Stimulated activated CD4-positive, alpha-beta T cell treated with anti-CD3 and anti-CD28 coated beads, Interleukin-4, amount 100 ng/mL, for 48 hours (primary cell): ENCODE measurements at places on chromosomes 7 and 10.

GRCh38 chr10:122462533-122463465 lies 1.4 kb downstream of the HTRA1 start:
- DNase-seq = no peak

GRCh38 chr7:74263399-74264120 lies 9.4 kb upstream of the RFC2 start:
- DNase-seq = no peak

GRCh38 chr10:2798336-2799022 lies 268.9 kb upstream of the PFKP start:
- DNase-seq = no peak

GRCh38 chr10:93352638-93353383 lies 129.3 kb downstream of the MYOF start:
- no peak for DNase-seq

- no peak for DNase-seq
Measured at GRCh38 chr10:124032087-124032935, 61.1 kb downstream of the CHST15 start.

DNA sequence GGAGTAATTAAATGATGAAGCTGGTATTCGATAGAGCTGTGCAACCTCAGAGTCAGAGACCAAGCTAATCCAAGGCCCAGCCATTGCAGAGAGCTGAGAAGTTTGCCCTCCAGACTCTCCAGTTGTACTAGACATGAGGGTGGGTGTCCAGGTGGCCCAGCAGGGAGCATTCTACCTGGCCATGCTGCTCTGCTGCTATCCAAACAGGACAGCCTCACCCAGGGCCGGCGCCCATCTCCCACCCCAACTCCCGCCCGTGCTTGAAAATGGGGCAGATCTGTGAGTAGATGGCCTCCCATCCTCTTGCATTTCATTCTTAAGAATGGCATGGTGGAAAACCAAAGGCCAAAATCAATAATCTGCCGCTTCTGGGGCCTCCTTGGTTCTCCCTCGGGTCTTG lies 124.2 kb downstream of the TCERG1L start:
- no peak for DNase-seq

- DNase-seq = no peak
Measured at GRCh38 chr7:25408012-25408687, 179.9 kb upstream of the NPVF start.

GRCh38 chr7:7889791-7890568 lies 78.6 kb upstream of the GLCCI1 start:
- DNase-seq = no peak

DNA sequence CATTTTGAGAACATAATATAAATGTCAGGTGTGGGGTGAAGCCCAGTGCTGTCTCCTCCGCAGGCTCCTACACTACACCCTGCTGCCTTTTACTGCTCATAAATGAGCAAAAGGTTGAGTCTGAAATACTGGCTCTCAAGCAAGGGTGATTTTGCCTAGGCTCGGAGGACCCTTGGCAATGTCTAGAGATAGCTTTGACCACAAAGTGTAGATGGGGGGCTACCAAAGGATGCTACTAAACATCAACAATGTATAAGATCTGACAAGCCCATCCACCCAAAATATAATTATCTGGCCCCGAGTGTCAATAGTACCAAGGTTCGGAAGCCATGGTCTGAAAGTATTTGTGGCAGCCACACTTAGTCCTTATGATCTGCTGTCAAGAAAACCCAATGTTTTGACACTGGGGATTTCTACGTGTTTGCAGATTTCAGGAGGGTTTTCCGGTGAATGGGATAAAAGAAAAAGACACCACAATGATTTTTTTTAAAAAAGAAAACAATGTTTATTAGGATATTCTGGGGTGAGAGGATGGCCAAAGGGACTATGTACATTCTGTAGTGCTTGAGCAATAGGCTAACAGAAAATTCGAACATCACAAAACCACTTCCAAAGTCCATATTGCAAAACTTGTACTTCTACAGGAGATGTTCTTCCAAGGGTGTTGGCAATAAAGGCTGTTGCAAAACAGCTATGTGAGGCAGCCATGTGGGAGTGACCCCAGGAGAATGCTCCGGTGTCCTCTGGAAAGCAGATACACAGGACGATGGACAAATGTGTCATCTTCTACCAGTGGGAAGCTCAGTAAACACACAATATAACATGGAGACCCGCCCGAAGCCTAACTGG lies 216.3 kb downstream of the GFRA1 start:
- DNase-seq = no peak

- DNase-seq = no peak
Measured at GRCh38 chr7:137606061-137606674, 240.6 kb downstream of the DGKI start.

GRCh38 chr7:128997181-128997580 lies 57.7 kb downstream of the TNPO3 start:
- DNase-seq = no peak

DNA sequence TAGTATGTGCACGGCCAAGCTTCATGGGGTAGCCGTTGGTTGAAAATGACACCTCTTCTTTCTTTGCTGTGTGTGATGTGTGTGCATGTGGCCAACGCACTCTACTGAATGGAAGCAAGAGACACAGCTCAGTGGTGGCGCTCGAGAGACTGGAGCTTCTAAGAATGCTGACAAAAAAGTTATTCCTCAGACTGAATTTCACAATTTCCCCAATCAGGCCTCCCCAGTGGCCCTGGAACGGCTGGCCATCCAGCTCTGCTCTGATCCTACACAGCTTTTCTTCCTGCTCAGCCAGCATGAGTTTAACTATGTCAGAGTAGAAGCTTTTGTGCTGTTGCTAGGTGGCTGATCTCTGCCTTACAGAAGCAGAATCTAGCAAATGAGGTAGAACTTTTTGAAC lies 186.7 kb upstream of the PLXDC2 start:
- DNase-seq = no peak

GRCh38 chr7:73623798-73624668 lies at the start of gene MLXIPL:
Gene MLXIPL (minus strand): TSS chr7:73624522. CDS start chr7:73624492, 30 bp downstream.
- DNase-seq = peak; percentile 65

GRCh38 chr10:30028738-30029030 lies 30.7 kb downstream of the JCAD start:
- DNase-seq = no peak

DNA sequence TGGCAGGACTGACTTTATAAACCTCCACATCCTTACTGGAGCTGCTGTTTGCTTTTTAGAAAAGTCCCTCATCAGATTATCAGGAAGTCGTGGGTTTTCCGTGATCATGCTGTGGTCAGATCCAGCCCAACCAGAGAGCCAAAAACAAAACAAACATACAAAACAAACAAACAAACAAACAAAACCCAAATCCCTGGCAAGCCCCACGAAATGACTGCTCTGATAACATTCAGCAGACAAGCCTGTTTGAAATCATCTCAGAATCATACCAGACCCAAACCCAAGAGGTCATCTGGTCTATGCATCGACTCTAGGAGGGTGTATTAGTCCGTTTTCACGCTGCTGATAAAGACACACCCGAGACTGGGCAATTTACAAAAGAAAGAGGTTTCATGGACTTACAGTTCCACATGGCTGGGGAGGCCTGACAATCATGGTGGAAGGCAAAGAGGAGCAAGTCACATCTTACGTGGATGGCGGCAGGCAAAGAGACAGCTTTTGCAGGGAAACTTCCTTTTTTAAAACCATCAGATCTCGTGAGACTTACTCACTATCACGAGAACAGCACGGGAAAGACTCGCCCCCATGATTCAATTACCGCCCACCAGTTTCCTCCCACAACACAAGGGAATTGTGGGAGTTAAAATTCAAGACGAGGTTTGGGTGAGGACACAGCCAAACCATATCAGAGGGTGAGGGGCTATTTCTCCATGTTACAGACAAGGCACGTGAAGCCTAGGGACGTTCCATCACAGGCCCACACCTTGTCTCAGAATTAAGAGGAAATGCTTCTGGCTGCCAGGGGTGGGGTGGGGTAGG lies 85.7 kb downstream of the PARP12 start:
- no peak for DNase-seq

- no peak for DNase-seq
Measured at GRCh38 chr10:123509338-123509737, 156.8 kb upstream of the GPR26 start.
